ENCODE measurements at places on chromosomes 2 and 18.

GRCh38 chr2:182826064-182826463 lies 40.4 kb downstream of the FRZB start:
- no peak for DNase-seq

DNA sequence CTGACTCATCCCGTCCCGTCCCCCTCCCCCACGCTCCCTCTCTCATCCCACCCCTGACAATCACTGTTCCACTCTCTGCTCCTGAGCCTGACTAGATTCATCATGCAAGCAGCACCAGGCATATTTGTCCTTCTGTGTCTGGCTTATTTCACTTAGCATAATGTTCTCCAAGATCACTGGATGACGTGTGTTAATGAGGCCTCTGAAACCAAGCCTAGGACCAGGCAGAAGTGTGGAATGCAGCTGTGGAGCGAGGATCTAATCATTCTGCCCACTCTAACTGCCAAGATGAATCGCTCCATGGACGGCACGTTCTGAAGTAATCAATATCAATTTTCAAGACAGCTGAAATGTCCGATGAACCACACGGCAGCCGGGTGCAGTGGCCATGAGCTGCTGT lies 122.4 kb upstream of the ZNF236 start:
- no peak for DNase-seq

DNA sequence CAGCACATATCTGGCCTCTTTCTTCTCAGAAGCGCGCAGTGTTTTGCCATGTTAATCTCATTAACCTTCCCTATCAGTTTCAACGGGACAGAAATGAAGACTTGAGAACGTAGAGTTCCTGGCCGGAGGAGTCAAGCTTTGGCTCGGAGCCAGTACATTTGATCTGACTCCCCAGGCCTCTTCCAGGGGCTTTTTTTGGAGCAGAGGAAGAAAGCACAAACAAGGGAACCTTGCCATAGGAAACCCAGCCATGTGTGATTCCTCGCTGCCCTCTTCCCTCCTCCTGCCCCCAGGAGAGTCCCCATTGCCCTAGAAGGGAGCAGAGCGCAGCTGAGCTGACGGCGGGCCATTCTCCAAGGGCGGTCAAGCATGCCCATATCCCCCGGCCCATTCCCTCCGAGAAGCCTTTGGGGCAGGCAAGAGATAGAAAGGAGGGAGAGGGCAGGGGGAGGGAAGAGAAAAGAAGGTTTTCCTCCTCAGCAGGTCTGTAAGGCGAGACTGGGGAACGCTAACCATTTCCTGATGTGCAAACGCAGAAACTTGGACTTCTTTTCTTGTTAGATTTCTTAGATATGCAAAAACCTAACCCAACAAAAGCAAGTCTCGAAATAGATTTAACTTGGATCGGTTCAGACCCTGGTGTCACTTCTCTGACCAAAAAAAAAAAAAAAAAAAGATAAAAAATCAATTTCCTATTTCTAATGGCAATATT lies 63.7 kb upstream of the POU3F3 start:
- DNase-seq = no peak

DNA sequence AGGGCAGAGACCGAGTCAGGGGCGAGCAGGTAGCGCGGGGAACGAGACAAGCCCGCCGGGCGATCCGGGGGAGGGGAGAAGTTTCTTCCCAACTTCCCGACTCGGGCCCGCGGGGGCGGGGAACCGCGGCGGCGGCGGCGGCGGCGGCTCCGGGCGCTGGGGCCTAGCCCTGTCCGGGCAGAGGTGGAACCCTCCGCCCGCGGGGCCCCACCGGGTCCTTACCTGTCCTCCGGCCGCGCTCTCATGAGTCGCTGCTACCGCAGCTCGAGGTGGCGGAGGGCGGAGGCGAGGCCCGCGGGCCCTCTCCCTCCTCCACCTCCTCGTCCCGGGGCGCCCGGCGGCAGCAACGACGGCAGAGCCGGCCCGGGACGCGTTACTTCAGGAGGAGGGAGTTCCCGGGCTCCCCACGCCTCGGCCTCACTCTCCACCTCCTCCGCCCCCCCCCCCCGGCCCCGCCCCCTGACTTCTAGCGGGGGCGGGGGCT lies at the start of gene YES1:
Gene YES1, minus strand, starts transcription at position 351 of the 484 bp plus-strand sequence. CDS start 55,415 bp downstream, outside the sequence.
- DNase-seq = no peak

DNA sequence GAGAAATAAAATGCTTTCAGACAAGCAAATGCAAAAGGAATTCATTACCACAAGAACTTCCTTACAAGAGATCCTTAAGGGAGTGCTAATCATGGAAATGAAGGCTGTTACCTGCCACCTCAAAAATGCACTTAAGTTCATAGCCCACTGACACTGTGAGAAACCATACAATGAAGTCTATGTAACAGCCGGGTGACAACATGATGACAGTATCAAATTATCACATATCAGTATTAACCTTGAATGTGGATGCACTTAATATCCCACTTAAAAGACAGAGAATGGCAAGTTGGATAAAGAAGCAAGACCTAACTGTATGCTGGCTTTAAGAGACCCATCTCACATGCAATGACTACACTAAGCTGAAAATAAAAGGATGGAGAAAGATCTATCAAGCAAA lies 403.4 kb upstream of the MC4R start:
- DNase-seq = no peak

- DNase-seq = no peak
Measured at GRCh38 chr2:143148757-143149156, 19.5 kb downstream of the ARHGAP15 start.

DNA sequence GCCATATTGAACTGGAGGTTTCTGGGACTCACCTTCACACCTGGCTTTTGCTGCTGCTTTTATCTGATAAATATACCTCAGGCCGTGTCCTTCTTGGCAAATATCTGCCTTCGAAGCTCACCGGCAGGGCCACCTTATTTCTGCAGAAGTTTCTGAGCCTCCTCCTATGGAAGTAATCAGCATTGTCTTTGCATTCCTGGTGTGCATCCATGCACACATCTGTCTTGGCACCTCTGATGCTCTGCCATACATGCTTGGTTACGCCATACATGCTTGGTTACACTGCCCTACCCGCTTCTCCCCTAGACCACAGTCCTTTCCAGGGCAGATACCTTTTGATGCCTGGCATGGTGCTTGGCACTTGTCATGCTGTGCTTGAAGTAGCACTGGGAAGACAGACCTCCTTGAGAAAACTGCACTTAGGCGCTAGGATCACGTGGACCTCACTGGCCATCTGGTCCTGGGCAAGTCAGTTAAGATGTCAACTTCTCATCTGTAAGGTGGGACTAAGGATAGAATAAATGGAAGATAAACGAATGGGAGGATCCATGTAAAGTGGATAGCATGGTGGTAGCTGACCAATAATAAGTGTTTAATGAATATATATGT lies 66.8 kb downstream of the ZNF236 start:
- DNase-seq = no peak

DNA sequence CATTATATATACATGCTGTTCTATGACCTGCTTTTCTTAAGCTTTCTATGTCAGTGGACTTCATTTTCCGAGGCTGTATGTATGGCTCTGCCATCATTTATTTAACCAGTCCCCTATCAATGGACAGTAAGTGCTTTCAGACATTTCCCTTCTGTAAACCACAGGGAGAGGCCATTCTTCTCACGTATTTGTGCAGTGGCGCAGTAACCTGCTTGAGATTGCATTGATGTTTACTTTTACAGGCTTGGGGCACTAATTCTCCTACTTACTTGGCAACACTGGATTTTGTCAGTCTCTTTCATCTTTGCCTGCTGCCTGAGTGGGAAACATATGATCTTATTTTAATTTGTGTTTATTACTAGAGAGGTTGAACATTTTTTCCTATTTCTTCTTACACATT lies 52.1 kb downstream of the BOLA3 start:
- DNase-seq = no peak

DNA sequence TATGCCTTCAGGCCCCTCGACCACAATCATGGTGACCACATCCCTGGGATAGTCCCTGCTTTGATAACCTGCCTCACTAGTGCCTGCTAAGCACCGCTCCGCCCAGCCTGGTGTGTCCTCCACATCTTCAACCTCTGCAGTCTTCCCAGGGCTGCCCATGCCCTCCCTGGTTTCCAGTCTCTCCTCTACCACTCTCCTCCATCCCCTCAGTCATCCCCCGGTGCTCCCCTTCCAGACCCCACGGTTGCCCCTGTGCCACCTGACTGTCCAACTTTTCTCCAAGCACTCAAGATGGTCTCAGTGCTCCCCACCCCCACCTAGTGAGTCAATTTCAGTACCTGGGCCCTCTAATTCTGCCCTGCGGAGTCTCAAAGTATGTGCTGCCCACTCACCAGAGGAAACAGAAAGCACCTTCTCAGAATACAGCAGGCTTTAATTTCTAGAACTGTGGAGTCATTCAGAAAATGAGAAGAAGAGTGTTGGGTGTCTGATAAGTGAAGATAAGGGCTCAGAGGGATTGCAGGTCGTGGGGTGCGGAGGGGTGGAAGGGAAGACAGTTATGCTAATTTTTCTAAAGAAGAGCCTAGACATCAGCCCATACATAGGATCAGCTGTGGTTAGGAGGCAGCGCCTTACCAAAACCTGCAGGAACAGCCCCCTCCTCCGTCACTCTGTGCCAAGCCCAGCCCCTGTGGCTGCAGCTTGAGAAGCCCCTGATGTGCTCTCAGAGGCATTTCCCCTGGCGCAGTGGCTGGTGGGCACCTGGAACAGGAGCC lies 53.6 kb upstream of the CAB39 start:
- DNase-seq = peak; percentile 98

Measured in hematopoietic multipotent progenitor cell treated with erythropoietin and hydrocortisone succinate and interleukin-3 and kit ligand, for 6 days (in vitro differentiated cells).